Stimulated activated CD4-positive, alpha-beta T cell treated with anti-CD3 and anti-CD28 coated beads, Interleukin-1b, Interleukin-23, amount 100 ng/mL, for 1 hour (primary cell): ENCODE measurements at places on chromosomes 2 and 18.

DNA sequence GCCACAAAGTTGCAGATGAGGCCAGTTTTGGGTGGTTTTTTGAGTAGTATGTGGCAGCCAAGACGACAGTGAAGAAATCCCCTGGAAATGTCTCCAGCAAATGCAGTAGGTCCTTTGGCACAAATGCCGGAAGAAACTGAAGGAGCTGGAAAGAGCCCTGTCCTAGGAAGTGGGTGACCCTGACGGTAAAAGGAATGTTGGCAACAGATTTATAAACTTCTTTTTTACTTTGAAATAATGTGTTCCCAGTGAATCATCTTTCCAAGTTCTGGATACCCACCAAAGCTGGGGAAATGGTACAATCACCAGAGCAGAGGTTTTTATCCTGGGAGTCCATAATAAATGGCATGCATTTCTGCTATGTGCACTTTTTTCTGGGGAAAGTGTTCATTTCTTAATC is 112.9 kb downstream of the CSRNP3 start:
- DNase-seq, result no peak

- no peak for DNase-seq
These were observed 120.9 kb downstream of the TMEFF2 start for GRCh38 chr2:192073878-192074277.

GRCh38 chr18:46474487-46475389 is 182.3 kb downstream of the LOXHD1 start:
- DNase-seq, result no peak

DNA sequence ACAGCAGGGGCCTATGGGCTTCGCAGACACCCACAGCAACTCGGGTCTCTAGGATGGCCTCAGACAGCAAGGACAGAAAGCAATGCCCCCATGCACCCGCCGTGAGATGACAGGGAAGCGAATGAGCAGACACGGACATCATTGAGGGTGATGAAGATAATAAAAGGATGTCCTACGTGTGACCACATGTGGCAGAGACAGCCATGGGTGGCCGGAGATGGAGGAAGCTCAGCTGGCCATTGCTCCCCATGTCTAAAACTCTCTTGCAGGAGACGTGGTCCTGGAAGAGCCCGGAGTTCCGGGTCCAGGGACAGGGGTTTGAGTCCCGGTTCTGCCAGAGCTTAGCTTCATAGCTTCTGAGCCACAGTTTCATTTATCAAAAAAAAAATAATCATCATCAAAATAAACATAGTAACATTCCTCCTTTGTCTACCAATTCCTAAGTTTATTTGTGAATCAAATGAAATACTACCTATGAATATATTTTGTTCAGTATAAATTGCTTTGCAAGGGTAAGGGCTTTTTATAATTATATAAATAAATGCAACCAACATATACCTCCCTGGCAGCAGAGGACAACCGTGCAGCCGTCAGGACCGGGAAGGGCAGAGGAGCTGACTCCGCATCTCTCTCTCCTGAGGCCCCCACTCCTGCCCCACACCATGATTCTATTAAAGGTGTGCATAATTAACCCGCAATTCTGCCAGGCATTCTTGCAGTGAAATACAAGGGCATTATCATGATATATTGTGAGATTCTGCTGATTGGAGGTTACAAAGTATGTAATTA is 401.4 kb upstream of the MYT1L start:
- DNase-seq, result no peak

DNA sequence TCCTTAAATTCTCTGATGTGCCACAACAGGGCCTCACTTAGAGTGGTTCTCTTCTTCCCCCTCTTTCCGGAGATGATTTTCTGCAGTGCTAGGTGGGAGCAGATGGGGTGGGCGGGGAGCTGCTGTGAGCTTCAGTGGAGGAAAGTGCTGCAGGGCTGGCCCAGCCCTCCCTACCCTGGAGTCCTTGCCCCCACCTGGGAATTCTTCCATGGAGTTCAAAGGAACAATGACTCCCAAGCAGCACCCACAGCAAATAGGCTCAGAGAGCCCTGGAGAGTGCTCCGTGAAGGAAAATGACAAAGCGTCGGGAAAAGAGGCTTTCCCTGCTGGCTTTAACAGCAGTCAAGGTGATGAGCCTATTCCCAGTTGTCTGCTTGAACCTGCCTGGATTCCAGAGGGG is 28.8 kb downstream of the LOXHD1 start:
- no peak for DNase-seq

GRCh38 chr2:79906139-79906890 is 393.5 kb downstream of the CTNNA2 start:
- no peak for DNase-seq

DNA sequence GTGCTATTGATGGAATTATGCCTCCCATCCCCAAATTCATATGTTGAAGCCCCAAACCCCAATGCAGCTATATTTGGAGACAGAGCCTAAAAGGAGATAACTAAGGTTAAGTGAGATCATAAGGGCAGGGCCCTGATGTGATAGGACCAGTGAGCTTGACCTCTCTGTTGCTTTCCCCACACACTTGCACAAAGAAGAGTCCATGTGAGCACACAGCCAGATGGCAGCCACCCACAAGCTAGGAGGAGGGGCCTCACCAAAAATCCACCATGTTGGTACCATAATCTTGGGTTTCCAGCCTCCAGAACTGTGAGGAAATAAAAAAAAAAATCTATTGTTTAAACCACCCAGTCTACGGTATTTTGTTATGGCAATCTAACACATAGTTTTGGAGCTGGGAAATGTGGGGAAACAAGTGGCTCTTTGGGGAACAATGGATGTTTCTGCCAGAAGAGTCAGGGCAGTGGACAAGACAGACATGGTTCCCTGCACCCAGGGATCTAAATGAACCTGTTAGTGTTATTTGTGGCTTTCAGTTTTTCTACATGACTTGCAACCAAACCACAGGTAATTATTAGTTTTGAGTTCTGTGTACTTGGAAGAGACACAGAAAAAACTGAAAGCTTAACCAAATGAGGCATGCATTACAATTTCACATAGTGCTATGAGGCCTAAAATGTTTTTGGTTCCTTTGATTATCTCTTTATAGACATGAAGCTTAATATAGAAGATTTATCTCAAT is 259.1 kb downstream of the LTBP1 start:
- DNase-seq, result no peak

DNA sequence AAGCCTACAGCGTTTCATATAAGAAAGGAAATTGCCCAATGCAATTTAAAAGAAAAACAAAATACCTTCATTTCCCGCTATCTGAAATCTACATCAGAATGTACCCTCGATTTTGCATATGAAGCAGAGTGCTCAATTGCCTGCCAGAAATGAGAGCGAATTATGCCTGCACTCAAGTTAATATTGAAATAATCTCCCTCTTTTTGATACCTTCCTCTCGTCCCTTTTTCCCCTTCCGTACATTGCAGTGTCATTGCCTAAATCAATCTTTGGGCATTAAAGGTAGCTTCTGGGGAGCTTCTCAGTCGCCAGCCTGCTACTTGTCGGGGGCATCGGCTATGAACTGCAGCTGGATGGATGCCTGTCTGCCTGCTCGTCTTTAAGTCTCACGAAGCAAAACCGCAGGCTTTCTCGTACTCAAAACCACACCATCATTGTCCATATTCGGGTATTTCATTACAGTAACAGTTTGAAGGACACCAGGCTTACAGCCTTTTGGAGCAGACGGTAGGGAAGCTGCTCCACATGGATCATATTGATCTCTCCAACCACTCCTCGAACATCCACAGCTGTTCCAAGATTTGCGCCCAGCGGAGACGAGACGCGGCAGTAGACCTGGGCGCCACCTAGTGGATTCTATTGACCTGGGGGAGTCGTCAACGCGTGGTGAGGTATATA is 64.0 kb upstream of the HNRNPA3 start:
- peak; percentile 47 for DNase-seq

- no peak for DNase-seq
These were observed 375.0 kb downstream of the LRRTM4 start for GRCh38 chr2:77147153-77147552.

- DNase-seq, result no peak
These were observed 17.0 kb downstream of the CDC42EP3 start for GRCh38 chr2:37654419-37654818.

DNA sequence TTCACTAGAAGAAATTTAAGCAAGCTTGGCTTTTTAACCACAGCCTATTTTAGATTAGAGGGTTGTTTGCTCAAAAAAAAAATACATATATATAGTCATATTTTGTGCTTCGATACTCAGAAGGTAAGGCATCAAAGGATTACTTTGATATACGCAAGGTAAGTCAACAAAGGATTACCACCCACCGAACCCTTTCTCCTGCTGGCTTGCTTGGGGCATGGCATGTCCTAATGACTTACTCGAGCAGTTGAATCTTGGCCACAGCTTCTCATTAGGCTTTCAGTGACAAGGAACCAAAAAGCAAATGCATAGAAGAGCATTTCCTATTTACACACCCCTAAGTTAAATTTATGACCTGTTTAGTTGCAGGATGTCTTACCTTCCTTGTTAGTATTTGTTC is 295.7 kb downstream of the AGAP1 start:
- no peak for DNase-seq

GRCh38 chr2:220393711-220394110 is 766.3 kb downstream of the SLC4A3 start:
- DNase-seq, result no peak

DNA sequence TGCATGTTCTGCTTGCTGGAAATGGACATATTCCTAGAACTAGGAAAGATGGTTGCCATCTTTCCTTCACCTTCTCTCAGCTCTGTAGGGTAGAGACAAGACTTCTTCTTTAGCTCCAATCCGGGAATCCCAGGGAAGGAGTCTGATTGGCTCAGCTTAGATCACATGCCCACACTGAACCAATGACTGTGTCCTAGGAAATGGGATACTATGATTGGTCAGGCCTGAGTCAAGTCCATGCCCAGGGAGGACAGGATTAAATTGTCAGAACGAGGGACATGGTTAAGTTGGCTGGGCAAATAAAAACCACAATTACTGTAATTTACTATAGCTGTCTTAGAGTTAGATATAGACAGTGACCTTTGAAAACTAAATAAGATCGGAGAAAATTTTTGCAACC is 31.4 kb downstream of the SEMA4F start:
- DNase-seq, result no peak

DNA sequence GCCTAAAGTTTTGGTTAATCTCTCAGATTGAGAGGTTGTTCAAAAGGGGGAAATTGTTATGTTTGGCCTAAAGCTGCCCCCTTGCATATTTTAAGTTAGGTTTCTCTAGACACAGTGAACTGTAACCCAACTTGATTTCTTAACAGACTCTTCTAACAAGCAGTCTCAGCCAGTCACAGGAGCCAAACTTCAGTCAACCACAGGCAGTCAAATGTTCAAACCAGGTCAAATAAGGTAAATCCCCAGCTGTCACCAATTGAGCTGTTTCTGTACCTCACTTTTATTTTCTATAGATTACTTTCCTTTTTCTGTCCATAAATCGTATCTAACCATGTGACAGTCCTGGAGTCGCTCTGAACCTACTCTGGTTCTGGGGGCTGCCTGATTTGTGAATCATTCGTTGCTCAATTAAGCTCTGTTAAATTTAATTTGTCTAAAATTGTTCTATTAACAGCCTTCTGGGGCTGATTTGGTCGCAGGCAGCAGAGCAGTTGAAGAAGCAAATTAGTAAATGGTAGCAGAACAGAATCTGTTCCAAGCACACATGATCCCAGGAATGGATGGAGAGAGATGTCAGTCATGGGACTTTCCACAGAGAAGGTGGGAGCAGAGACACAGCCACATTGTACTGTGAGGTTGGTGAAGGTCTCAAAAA is 16.4 kb upstream of the NFU1 start:
- DNase-seq, result no peak

DNA sequence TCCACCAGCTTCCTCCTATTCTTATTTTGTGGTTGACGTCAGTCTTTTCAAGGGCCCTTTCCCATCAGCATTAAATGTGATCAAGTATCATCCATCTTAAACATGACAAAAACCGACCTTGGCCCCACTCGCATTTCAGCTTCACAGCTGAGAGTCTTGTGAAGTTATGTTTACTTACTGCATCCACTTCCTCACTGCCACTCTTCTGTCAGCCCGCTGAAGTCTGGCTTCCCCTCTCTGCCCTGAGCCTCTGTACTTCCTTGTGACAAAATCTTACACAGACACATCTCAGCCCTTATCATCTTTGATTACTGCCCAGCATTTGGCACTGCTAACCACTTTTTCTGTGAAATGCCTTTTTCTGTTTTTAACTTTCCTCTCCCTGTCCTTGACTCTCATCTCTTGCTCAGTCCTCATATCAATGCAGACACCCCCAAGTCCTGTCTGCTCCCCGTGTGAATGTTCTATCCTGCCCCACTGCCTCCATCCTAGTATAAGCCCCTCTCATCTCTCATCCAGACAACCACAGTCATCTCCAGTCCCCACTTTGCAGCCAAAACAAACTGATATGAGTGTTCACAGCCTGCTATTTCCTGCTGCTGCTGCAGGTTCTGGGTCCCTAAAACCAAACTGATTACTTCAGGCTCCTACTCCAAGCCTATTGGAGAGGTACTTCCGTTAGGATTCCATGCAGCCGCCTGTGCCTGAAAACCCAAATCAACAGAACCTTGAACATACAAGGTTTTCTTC is 31.4 kb downstream of the FOSL2 start:
- no peak for DNase-seq

DNA sequence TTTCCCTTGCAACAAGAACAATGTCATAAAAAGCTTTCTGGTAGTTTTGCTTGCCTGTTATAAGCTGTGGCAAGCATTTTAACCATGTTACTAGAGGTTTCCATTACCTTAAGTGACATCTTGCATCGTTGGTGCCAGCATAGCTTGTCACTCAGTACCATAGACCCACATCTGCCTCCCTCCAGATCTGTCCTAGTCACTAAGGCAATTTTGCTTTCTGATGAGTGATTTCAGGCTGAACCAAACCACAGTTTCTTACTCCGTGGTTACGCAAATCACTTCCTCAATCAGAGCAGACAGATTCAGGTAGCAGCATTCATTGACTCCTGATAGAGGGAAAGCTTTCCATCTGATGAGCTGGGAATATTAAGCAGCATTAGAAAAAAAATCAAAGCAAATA is 1057.5 kb upstream of the FAM98A start:
- no peak for DNase-seq

DNA sequence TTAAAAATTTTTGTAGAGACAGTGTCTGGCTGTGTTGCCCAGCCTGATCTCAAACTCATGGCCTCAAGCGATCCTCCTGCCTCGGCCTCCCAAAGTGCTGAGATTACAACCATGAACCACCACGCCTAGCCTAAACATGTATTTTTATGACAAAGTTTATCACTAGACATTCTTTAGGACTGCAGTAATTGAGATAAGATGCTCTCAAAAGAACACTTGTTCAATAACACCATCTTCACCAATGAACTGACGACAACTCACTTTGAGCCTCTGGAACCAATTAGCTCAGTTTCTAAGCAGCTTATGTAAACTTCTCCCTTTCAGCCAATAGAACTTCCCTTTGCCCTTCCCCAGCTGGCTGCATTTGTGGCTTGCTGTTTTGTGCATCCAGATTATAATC is 15.3 kb upstream of the PPP4R1 start:
- no peak for DNase-seq

DNA sequence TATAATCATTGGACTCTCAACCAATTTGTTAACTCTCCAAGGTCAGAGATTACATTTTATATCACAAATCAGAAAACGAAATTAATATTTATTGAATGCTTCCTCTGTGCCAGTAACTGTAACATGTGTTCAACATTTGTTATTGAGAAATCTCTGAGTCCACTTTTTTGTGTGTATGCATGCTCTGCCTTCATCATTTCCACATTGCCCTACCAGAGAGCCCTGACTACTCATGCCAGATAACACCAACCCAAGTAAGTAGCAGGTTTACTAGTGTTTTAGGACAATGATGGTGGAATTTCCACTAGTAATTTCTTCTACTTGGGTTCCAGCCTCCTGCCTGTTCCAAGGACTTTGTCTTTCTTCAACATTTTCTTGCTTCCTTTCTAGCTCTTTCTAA is 14.2 kb upstream of the FAP start:
- no peak for DNase-seq
